ENCODE measurements at places on chromosomes 4 and X. TPM values are rescaled to one million over a fixed set of nuclear protein-coding genes. Genes with fewer than 3 reads are reported as not detected.

Gene PRKG2
- total RNA-seq, result 49.5 TPM

Gene ADAM29
- not detected for total RNA-seq

Gene RASL11B
- total RNA-seq, result not detected

Gene TEC
- 13.0 TPM for total RNA-seq

Gene HCFC1
- 44.1 TPM for total RNA-seq

Gene SGCB
- total RNA-seq, result 13.0 TPM

Gene COL25A1
- not detected for total RNA-seq

Gene PRSS12
- 23.1 TPM for total RNA-seq

Gene PASD1
- not detected for total RNA-seq

Gene SCD5
- total RNA-seq, result 0.70 TPM

Gene SUPT20HL2
- total RNA-seq, result not detected

Gene H2BW2
- not detected for total RNA-seq

Gene MAGIX
- not detected for total RNA-seq

Gene SULT1B1
- total RNA-seq, result 137 TPM

Gene PABPC5
- total RNA-seq, result not detected

Gene MAB21L2
- total RNA-seq, result 20.2 TPM

Gene PRPS2
- total RNA-seq, result 32.2 TPM

Gene MMGT1
- total RNA-seq, result 16.4 TPM

Gene NSD2
- 96.9 TPM for total RNA-seq

Gene HHIP
- total RNA-seq, result 3.0 TPM

Gene MAGEA11
- not detected for total RNA-seq

Gene CAMK2D
- total RNA-seq, result 38.8 TPM

Gene RBM47
- total RNA-seq, result 423 TPM

Gene CCDC110
- 0.88 TPM for total RNA-seq

Gene USP27X
- total RNA-seq, result 2.3 TPM

Gene TRIM75
- not detected for total RNA-seq

Gene RAB33A
- 0.67 TPM for total RNA-seq

Gene MBTPS2
- 5.0 TPM for total RNA-seq

Gene CDS1
- 43.4 TPM for total RNA-seq

Gene MAGEA2
- total RNA-seq, result not detected

Gene RBM3
- 144 TPM for total RNA-seq

Gene RTL5
- total RNA-seq, result 0.18 TPM

Gene GASK1B
- 8.8 TPM for total RNA-seq

Gene TRIM2
- total RNA-seq, result 58.6 TPM

Gene TBCK
- total RNA-seq, result 39.9 TPM

Measured in Peyer's patch (tissue), 4 donors.